ENCODE measurements at places on chromosomes 13 and 19. TPM values are rescaled to one million over a fixed set of nuclear protein-coding genes. Genes with fewer than 3 reads are reported as not detected.

GRCh38 chr13:99208845-99209527 lies 8.3 kb downstream of the UBAC2 start:
- H3K4me1 ChIP-seq: peaks cover 42% of the 10 kb centered on the region
- no peak overlapping the region for H3K4me3 ChIP-seq

DNA sequence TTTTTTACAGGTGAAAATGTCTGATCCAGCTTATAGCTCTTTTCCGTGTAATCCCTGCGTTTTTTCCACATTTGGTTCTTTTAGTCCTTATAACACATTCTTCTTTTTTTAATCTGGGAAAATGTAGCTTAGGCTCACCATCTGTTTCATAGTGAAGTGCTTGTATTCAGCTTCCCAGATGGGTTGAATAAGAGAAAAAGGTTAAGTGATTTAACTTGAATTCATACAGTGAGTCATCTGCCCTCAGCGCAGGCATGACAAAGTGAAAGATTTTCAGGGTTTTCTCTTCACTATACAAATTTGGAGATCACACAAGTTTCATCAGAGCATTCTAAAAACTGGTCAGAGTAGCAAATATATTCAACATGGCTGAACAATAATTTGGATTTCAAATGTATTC lies 224.8 kb downstream of the SPRY2 start:
- DNase-seq: no peak
- no peak overlapping the region for H3K4me3 ChIP-seq
- H3K4me1 ChIP-seq: no peaks in the 10 kb centered on the region
- no peaks in the 10 kb centered on the region for H3K36me3 ChIP-seq
- H3K27me3 ChIP-seq: no peaks in the 10 kb centered on the region

- H3K27ac ChIP-seq: no peak overlapping the region
- H3K4me3 ChIP-seq: no peak overlapping the region
- no peaks in the 10 kb centered on the region for H3K27me3 ChIP-seq
- H3K4me1 ChIP-seq: no peaks in the 10 kb centered on the region
- no peaks in the 10 kb centered on the region for H3K36me3 ChIP-seq
These were observed 2684.3 kb upstream of the PCDH20 start for GRCh38 chr13:64099994-64100393.

DNA sequence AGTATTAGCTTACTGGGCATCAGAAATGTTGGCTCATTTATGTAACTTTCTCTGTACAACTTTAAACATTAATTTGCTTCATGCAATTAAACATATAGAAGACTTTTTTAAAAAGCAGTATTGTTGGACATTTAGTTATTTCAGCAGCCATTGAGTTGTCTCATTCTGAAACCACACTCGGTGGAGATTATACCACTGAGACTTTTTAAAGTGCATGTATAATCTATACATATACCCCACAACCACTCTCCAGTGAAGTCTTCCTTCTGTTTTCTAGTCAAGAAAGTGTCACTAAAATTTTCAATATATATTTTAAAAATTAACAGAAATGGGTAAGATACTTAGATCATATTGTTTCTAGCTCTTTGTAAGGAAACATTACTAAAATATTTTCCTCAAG lies 15.5 kb downstream of the SETDB2 start:
- DNase-seq: no peak
- no peaks in the 10 kb centered on the region for H3K27me3 ChIP-seq
- H3K36me3 ChIP-seq: peaks cover 9% of the 10 kb centered on the region
- peaks cover 2% of the 10 kb centered on the region for H3K4me1 ChIP-seq
- no peak overlapping the region for H3K27ac ChIP-seq

DNA sequence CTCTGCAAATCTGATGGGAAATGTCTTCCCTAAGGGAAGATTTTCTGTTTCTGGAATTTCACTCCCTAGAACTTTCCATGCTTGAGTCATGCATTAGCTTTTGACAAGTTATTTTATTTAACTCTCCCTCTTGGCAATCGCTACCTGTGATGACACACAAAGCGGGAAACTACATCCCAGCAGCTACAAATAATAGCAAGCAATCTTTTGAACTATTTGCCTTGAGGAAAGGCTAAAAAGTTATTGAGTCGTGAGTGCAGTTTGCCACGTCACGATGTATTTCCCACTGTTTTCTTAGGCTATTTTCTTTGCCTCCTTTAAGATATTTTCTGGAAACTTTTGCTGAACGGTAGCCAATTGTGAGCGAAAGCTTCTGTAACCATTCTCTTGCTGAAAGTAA lies 353.3 kb upstream of the HTR2A start:
- H3K4me1 ChIP-seq: no peaks in the 10 kb centered on the region
- H3K4me3 ChIP-seq: no peak overlapping the region
- no peaks in the 10 kb centered on the region for H3K27me3 ChIP-seq
- no peaks in the 10 kb centered on the region for H3K36me3 ChIP-seq
- H3K27ac ChIP-seq: no peak overlapping the region
- DNase-seq: no peak

- no peak overlapping the region for H3K27ac ChIP-seq
- H3K36me3 ChIP-seq: no peaks in the 10 kb centered on the region
- DNase-seq: no peak
- no peaks in the 10 kb centered on the region for H3K4me1 ChIP-seq
- no peak overlapping the region for H3K4me3 ChIP-seq
These were observed 94.2 kb downstream of the USP12 start for GRCh38 chr13:27077451-27077850.

DNA sequence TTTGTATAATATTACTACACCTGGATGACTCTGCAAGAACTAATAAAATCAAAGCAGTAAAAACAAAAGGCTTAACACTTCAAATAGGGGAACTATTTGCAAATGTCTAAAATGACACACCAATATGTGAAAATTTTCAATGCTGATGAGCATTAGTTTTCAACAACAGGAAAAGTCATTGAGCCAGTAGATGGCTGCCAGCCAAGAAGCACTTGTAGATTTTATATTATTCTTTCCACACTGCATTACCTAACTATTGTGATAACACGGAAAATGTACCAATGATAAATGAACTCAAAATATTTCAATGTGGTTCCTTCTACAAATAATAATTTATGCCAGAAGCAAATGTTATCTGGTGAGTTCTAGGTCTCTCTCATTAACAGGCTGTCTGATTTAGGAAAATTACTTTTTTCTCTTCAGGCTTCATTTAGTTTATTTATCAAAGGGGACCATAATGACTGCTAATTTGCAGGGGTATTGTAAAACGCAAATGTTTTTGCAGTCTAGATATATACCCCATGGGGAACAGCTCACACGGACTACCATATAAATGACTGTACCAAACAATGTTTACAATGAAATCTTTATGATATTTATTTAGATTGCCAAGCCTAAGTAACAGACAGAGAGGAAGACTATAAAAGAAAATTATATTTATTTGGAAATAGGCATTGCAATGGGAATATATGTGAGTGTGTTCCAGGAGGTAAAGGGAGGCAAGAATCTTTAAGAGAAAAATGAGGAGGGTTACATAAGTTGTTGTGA lies 407.8 kb downstream of the LIG4 start:
- no peak for DNase-seq
- H3K4me3 ChIP-seq: no peak overlapping the region
- no peaks in the 10 kb centered on the region for H3K36me3 ChIP-seq
- H3K27ac ChIP-seq: no peak overlapping the region
- H3K27me3 ChIP-seq: no peaks in the 10 kb centered on the region
- H3K4me1 ChIP-seq: no peaks in the 10 kb centered on the region

- no peak for DNase-seq
- no peak overlapping the region for H3K4me3 ChIP-seq
- H3K27ac ChIP-seq: peak overlapping the region; percentile 63
- peaks cover 73% of the 10 kb centered on the region for H3K4me1 ChIP-seq
- H3K27me3 ChIP-seq: no peaks in the 10 kb centered on the region
- H3K36me3 ChIP-seq: peaks cover 20% of the 10 kb centered on the region
These were observed 40.2 kb downstream of the TSSK6 start for GRCh38 chr19:19475015-19475765.

- H3K4me1 ChIP-seq: no peaks in the 10 kb centered on the region
- no peak for DNase-seq
- no peaks in the 10 kb centered on the region for H3K27me3 ChIP-seq
- no peak overlapping the region for H3K4me3 ChIP-seq
- no peak overlapping the region for H3K27ac ChIP-seq
These were observed 119.8 kb downstream of the ATP11A start for GRCh38 chr13:112809332-112810315.

DNA sequence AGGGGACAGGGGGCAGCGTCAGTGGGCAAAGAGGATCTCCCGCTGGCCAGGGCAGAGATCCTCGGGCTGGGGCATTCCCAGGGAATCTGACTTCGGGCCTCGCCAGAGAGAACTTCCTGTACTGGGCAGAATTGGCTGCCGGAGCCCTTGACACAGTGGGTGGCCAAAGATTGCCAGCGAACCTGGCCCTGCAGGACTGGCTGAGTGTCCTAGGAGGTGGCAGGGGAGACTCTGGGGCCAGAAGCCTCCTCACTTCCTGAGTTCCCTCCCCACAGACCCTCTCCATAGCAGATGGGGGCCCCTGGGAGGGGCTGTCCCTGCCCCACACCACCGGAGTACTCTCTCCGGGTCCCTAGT lies 19.3 kb downstream of the DPP9 start:
- peaks cover 63% of the 10 kb centered on the region for H3K36me3 ChIP-seq
- no peaks in the 10 kb centered on the region for H3K4me1 ChIP-seq
- no peak overlapping the region for H3K27ac ChIP-seq
- H3K4me3 ChIP-seq: no peak overlapping the region
- no peak for DNase-seq

DNA sequence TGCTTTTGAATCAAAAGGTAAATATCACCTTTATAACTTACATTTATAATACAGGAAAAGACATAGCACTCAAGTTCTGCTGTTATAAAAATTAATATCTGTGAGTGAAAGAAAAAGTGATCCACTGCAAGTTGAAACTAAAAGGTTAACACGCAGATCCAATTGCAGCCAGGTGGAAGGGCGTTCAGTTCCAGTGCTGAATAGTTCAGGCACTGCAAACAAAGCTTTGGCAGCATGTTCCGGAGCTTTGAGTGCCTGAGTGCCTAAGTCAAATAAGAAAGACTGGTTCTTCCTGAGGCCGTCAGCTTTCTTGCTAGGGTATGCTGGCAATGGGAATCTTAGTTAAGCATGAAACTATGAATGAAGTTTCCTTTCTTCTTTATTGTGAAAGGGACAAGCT lies 200.3 kb downstream of the LMO7 start:
- H3K27me3 ChIP-seq: no peaks in the 10 kb centered on the region
- H3K36me3 ChIP-seq: no peaks in the 10 kb centered on the region
- no peak overlapping the region for H3K27ac ChIP-seq

DNA sequence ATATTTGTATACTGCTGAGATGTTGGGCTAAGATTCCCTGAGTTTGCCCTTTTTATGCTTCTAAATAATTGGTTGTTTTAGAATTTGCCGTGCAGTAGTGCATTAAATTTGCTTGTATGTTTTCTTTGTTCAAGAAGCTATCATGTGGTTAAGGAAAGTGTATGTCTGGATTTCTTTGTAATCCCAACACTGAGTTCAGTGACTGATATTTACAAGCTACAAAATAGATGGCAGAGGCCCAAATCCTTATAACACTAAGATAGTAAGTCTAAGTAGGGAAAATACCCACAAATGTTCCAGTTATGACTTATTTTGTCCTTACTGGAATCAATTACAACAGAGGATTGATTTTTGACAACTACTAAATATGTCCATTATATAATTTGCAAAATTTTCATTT lies 435.0 kb upstream of the KLF12 start:
- no peak for DNase-seq
- H3K36me3 ChIP-seq: no peaks in the 10 kb centered on the region
- H3K4me3 ChIP-seq: no peak overlapping the region
- no peak overlapping the region for H3K27ac ChIP-seq
- peaks cover 3% of the 10 kb centered on the region for H3K27me3 ChIP-seq

DNA sequence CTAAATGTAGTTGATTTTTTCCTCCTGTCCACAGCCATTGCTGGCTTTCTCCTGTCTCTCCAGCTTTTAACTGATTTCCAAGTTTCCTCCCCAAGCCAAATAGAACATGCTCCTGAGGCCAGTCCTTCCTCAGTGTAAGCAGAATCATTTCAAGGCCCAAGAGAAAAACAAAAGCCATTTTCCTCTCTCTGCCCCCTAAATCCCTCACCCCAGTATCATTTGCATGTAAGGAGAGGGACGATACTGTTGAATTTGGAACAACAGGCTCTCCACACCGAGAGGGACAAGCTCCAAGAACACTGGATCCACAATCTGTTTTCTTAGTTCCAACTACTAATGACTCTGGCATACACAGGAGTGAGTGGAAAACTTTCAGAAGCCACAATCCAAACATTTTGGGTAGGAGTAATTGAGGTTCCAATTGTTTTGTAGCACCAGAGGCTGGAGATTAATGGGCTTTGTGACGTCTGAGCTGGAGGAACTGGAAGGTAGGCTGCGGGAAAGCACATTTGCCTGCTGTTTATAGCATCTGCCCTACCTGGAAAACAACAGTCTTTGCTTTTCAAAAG lies 156.8 kb downstream of the FLT1 start:
- no peaks in the 10 kb centered on the region for H3K27me3 ChIP-seq
- H3K4me3 ChIP-seq: no peak overlapping the region
- H3K27ac ChIP-seq: no peak overlapping the region
- no peaks in the 10 kb centered on the region for H3K36me3 ChIP-seq
- H3K4me1 ChIP-seq: no peaks in the 10 kb centered on the region
- no peak for DNase-seq

DNA sequence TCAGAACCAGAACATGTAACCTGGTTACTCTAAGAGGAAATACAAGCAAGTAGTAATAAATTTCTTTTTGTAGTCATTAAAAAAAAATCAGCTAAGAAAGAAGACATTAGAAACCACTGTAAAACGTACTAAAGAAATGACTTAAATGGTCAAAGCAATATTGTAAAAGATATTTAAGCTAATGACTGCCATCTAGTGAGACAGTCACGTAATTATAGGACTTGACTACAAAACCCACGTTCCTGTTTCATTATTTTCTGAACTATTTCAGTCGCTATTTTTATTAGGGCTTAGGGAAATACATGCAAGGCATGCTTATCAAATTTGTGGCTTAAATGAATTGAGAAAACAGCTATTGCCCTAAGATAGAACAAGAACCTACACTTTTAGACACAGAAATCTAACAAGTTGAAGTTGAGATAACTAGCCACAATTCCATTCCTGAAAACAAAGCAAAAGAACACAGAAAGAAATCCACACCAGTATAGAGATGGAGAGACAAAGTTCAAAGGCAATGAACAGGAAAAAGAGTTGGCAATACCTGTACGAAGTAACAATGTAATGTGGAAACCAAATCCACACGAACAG lies 17.9 kb downstream of the ALG5 start:
- no peak overlapping the region for H3K4me3 ChIP-seq
- no peaks in the 10 kb centered on the region for H3K4me1 ChIP-seq
- H3K27me3 ChIP-seq: no peaks in the 10 kb centered on the region
- peaks cover 7% of the 10 kb centered on the region for H3K36me3 ChIP-seq

- H3K27me3 ChIP-seq: no peaks in the 10 kb centered on the region
- no peaks in the 10 kb centered on the region for H3K36me3 ChIP-seq
- no peak for DNase-seq
- no peak overlapping the region for H3K27ac ChIP-seq
- no peak overlapping the region for H3K4me3 ChIP-seq
- peaks cover 20% of the 10 kb centered on the region for H3K4me1 ChIP-seq
These were observed 777.2 kb downstream of the UQCRFS1 start for GRCh38 chr19:28435551-28436271.

GRCh38 chr19:410243-410781 lies 1.4 kb upstream of the C2CD4C start:
- H3K27me3 ChIP-seq: no peaks in the 10 kb centered on the region
- no peak for DNase-seq
- no peak overlapping the region for H3K4me3 ChIP-seq
- peaks cover 24% of the 10 kb centered on the region for H3K4me1 ChIP-seq
- H3K27ac ChIP-seq: no peak overlapping the region

Gene CHST8
- total RNA-seq: not detected

Gene ANGPTL8
- total RNA-seq: not detected

Gene IL11
- total RNA-seq: 0.53 TPM

Gene FCER2
- 1.5 TPM for total RNA-seq

Gene ZNF700
- 18.9 TPM for total RNA-seq

Gene ADGRE3
- not detected for total RNA-seq

Gene ZNF808
- 33.6 TPM for total RNA-seq

Gene ZNF426
- 13.2 TPM for total RNA-seq
